Activated naive CD8-positive, alpha-beta T cell treated with anti-CD3 and anti-CD28 coated beads, Interleukin-2, amount 50 U/mL, for 16 hours (primary cell): ENCODE measurements at places on chromosomes 11 and 22.

DNA sequence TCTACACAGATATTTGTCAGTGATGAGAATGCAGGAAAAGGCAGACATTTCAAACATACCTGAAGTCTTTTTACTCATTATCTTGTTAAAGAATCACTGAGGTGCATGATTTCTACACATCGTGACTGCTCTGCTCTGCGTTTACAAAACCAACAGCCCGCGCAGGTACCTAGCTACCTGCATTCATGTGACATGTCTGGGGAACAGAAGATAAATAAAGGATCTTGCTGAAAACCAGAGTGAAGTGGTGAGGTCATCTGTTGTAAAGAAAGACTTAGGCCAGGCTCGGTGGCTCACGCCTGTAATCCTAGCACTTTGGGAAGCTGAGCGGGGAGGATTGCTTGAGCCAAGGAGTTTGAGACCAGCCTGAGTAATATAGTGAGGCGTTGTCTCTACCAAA, 15.7 kb downstream of the ASPHD2 start:
- no peak for DNase-seq

- peak; percentile 29 for DNase-seq
Observed at GRCh38 chr22:50190182-50190940, 4.6 kb downstream of the TRABD start.

DNA sequence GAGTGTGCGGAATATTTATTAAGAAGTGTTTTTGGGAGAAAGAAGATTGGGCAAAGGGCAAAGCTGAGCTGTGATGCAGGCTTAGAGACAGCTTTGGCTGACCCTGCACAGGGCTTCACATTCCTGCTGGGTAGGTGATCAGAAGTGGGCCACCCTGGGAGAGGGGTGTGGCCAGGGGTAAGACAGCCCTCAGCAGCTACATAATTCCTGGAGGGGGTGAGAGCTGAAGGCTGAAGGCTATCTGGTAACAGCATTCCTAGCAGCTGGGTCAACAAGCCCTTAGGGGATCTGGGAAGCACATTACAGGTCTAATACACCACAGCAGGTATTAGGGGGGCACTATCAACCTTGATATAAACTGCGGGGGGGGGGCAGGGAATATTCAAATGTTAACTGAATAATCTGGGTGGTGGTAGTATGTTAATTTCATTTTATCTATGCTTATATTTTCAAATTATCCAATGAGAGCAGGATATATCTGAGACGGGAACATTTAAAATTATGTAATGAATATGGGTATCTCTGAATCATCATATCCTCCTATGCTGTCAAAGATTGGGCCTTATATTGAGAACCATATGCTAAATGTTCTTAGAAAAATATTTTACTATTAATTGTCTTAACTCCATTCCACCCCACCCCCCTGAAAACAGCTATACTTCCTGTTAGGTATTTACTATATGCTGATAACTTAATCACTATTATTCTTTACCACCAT, 5.9 kb downstream of the OOSP1 start:
- no peak for DNase-seq

- DNase-seq: no peak
Observed at GRCh38 chr22:49025791-49026493, 801.7 kb downstream of the BRD1 start.

- DNase-seq: no peak
Observed at GRCh38 chr22:49508561-49508960, 319.1 kb downstream of the BRD1 start.

GRCh38 chr11:107018902-107019493, 722 bp upstream of the GUCY1A2 start:
- no peak for DNase-seq

- no peak for DNase-seq
Observed at GRCh38 chr22:31187627-31188026, 24.5 kb upstream of the LIMK2 start.

GRCh38 chr11:17382046-17382728, 6.3 kb downstream of the KCNJ11 start:
- DNase-seq: no peak

GRCh38 chr11:86034710-86035109, 34.2 kb downstream of the PICALM start:
- no peak for DNase-seq

GRCh38 chr11:46254133-46254491, 23.4 kb upstream of the CREB3L1 start:
- no peak for DNase-seq

- no peak for DNase-seq
Observed at GRCh38 chr11:11442791-11443190, 89.7 kb upstream of the CSNK2A3 start.

DNA sequence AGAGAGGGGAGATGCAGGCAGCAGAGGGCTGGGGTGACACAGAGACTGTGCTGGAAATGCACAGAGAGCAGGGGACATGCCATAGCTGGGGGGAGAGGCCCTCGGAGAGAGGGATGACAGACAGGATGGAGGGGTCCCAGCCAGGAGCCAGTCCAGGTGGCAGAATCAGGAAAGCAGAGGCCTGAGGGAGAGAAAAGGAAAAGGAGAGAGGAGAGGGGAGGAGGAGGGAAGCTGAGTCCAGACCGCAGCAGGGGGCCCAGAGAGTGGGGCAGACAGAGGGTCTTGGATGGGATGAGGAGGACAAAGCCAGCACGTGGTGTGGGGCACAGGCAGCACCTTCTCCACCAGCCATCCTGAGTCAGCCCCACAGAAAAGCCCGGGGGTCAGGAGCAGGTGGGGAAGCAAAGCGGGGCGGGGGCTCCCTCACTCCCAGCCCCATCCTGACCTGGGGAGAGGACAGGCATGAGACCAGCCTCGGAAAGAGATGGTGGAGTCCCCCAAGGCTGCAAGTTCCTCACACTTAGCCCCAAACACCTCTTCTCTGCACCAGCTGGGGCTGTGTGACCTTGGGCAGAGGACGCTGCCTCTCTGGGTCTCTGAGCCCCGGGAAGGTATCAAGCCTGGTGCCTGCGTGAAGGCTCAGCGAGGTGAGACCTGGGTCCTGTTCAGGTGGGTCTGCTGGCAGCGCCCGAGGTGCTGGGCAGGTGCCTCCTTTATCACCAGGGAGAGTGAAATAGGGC, 48.0 kb downstream of the IGLL1 start:
- no peak for DNase-seq

GRCh38 chr22:21762712-21763581, 27.4 kb upstream of the YPEL1 start:
- no peak for DNase-seq

DNA sequence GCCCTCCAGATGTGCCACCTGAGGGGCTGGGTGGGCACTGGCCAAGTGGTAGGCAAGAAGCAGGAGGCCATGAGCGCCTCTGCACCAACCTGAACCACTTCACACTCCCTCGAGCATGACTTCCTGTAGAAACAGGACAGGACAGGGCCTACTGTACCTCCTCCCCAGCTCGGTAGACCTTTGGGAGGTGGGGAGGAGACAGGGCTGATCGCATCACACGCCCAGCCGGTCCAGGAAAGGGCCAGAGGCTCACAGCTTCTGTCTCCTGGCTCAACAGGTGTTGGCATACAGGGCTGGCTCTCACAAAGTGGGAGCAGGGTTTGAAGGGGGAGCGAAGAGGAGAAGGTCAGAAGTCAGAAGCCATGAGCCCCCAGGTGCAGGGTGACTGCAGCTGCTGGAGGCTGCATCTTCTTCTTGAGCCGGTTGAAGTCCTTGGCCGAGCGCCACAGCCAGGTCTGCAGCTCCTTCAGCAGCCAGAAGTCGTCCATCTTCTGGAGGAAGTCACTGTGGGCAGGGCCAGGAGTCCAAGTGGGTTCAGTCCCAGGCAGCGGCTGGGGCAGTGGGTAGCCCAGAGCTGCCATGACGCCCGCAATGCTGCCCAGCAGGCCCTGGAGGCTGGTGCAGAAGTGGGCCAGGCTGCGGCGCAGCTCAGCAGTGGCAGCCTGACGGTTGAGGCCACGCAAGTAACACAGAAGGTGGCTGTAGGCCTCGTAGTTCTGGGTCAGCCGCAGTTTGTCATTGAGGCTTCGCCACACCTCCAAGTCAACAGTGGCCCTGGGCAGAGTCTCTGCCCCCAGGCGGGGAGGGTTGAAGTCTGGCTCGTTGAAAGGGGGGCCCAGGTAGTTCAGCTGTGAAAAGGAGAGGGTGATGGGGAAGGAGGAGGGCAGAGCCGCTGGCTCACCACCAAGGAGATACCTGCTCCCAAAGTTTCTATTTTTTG, 8.3 kb downstream of the CLCF1 start:
- no peak for DNase-seq
